Erythroblast (primary cell): ENCODE measurements at places on chromosomes 11 and 22.

- no peak for DNase-seq
Measured at GRCh38 chr11:107827041-107827440, 31.5 kb downstream of the SLC35F2 start.

DNA sequence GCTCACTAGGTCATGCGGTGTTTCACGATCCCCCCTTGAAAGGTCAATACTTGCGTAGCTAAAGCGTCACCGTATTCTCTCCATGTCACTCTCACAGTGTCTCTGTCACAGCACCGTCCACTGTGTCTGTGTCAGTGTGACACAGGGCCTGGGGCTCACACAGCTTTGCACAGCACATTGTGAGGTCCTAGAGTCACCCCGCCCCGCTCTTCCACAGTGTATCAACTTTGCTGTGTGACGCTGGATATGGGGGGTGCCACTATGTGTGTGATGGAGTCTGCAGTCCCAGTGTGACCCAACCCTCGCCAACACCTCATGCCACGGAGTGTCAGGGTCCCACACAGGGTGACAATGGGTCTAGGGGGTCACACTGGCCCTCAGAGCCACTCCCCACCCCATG, 583 bp downstream of the P4HA3 start:
- DNase-seq: no peak

GRCh38 chr11:69803604-69804218, 15.5 kb downstream of the FGF3 start:
- DNase-seq: no peak

GRCh38 chr22:31151872-31152271, 8.1 kb upstream of the RNF185 start:
- no peak for DNase-seq

DNA sequence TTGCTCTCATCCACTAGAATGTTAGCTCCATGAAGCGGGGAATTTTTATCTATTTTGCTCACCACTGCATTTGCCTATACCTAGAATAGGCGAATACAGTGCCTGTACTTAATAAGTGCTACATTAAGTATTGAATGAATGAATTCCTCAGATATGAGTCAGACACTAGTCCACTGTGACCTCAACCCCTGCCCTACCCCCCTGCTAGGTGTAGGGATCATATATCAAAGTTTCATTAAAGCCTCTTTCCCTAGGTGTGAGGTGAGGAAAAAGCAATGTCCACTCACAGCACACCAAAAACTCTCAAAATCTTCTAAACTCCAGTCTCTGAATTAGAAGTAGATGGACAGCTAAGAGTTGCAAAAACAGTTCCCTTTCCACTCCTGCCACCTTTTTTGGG, 9.8 kb upstream of the PSMA1 start:
- no peak for DNase-seq

DNA sequence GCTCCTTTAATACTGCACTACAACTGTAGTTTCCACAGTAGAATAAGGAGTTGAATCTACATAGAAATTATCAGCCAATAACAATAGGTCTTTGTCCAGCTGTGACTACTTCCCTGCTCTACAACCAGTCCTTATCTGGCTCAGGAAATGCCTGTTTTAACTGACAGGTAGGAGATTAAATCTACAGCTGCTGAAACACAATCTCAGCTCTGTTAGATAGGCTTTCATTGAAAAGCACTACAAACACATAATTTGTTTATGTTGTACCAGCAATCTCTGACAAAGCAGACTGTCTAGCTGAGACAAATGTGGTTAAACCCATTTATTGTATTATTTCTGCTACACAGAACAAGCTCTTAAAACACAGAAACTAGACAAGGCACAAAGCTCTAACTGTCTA, 230.0 kb downstream of the SOX6 start:
- no peak for DNase-seq

GRCh38 chr11:18280438-18281045, 14.5 kb downstream of the SAA1 start:
- DNase-seq: no peak

DNA sequence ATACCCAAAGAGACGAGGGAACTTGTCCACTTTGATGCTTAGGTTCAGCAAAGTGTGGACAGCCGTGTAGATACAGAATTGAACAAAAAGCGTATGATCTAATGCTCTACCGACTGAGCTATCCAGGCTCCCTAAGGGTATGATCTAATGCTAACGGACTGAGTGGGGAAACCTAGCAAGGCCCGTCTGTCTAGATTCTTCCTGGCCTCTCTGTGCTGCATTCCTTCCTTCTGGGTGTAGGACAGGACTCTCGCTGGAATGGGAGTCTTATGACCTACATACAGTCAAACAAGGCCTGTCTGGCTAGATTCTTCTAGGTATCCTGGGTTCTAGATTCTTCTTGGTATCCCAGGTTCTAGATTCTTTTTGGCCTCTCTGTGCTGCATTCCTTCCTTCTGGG, 8.4 kb upstream of the SLC15A3 start:
- DNase-seq: no peak

DNA sequence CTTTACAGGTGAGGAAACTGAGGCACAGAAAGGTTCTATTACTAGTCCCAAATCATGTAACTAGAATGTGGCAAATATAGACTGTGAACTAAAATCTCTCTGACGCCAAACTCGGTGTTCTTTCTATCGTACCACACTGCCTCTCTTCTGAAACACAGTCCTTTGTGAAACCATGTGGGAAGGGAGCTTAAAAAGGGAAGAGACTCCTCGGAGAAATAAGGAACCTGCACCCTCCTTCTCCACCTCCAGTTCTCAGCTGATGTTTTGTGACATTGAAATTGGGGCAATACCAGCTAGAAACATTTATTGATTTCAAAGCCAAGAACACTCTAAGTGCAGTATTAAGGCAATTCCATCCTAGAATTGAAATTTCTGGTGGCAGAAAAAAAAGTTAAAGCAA, 76.4 kb upstream of the DRD2 start:
- no peak for DNase-seq
